ENCODE measurements at places on chromosomes 13 and 19.

GRCh38 chr19:16327911-16328823, 3.5 kb downstream of the KLF2 start:
- peak; percentile 88 for DNase-seq

DNA sequence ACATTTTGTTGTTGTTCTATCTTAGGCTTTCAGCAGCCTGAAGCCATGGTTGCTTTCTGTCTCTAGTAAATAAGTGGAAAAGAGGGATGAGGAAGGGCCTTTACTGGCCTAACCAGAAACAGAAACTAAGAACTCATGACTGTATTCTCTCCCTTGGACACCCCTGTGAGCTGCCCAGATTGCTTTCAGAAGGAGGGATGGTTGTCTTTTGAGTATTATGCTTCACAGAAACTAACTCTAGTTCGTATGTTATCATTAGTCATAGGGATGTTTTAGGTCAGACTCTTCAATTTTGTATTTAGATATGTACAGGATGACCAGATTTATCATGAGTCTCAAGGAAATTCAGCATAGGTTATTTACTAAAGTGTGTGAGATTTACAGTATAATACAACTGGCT, 17.5 kb downstream of the BORA start:
- DNase-seq: no peak

GRCh38 chr19:19409631-19410030, 4.2 kb downstream of the GATAD2A start:
- peak; percentile 29 for DNase-seq

- DNase-seq: no peak
Measured at GRCh38 chr19:35488677-35489076, 1.6 kb downstream of the KRTDAP start.

- peak; percentile 44 for DNase-seq
Measured at GRCh38 chr19:45153339-45154063, 7.3 kb downstream of the NKPD1 start.

DNA sequence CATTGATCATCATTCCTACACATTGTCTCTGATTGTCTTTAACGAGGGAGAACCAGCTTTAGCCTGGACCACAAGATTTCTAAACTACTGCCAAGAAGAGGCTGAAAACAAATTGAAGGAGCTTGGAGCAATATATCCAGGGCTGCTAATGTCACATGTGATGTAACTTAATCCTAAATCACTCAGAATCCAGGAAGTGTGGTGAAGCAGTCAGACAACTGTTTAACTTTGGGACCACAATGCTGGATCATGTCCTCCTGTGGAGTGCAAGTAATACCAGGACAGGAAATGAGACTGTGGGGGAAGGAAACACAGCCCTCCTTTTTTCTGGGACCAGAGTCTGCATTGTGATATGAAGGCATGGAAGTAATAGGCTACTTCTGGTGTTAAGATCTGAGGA, 430.2 kb downstream of the KCTD12 start:
- DNase-seq: no peak

DNA sequence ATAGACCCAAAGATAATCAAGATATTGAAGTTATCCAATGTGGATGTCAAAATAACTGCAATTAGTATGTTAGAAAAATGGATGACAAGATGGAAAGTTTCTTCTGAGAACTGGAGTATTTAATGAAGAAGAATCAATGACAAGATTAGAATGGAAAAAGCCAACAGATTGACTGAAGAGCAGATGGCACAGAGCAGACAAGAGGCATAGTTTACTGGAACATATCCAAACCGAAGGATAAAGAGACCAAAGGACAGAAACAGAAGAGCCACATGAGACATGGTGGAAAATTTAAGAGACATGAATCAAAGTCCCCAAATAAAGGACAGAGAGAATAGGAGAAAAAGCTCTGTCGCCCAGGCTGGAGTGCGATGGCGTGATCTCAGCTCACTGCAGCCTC, 89.6 kb upstream of the RXFP2 start:
- DNase-seq: no peak

- DNase-seq: no peak
Measured at GRCh38 chr13:106281426-106281825, 254.0 kb downstream of the EFNB2 start.

GRCh38 chr13:46624353-46624752, 71.4 kb downstream of the LRCH1 start:
- no peak for DNase-seq

DNA sequence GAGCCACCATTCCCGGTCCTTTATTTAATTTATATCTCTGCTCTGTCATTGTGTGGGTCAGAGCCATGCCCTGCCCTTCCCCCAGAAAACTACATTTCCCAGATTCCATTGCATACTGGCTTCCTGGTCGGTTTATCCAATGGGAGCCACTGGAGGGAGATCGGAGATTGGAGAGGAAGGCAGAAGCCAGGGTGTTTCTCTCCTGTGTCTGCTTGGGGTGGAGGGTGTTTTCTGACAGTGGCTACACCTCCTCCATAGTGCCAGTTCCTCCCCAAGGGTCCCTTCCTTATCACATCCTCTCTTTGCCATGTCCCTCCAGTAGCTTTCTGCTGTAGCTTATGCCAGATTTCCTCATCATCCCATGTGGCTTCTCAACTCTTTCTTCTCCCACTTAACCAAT, 19.0 kb downstream of the OLFM2 start:
- no peak for DNase-seq

GRCh38 chr13:111326621-111326965, 6.2 kb downstream of the TEX29 start:
- DNase-seq: no peak

- DNase-seq: no peak
Measured at GRCh38 chr13:40764587-40765403, 6.2 kb downstream of the MRPS31 start.

DNA sequence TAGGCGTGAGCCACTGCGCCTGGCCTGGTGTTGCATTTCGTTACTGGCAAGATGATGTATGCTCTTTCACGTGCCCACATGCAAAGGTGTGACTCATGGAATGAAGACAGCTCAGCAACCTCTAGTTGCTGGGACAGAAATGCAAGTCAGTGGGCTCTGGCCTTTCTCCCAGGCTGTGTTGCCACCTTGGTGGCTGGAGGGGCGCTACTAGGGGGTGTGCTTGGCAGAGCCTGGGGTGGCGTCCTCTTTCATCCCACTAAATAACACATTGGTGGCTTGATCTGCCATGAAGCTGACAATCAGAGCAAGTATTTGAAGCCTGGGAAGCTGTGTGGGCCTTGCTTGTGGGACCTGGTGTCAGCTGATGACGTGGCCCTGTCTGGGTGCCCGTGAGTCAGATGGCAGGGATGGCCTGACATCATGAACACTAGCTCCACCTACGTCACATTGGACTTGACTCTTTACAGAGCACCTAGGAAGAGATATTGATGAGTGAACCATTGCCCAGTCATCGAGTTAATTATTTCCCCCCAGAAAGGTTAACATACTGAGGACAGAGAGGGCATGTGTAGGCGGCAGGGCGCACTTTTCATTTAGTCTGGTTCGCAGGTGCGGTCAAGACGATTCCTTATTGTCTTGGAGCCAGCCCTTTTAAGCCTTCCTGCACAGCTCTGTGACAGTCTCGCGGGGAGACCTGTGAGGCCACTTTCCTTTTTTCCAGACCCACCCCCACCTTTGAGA, 154.2 kb downstream of the TM9SF2 start:
- peak; percentile 5 for DNase-seq

DNA sequence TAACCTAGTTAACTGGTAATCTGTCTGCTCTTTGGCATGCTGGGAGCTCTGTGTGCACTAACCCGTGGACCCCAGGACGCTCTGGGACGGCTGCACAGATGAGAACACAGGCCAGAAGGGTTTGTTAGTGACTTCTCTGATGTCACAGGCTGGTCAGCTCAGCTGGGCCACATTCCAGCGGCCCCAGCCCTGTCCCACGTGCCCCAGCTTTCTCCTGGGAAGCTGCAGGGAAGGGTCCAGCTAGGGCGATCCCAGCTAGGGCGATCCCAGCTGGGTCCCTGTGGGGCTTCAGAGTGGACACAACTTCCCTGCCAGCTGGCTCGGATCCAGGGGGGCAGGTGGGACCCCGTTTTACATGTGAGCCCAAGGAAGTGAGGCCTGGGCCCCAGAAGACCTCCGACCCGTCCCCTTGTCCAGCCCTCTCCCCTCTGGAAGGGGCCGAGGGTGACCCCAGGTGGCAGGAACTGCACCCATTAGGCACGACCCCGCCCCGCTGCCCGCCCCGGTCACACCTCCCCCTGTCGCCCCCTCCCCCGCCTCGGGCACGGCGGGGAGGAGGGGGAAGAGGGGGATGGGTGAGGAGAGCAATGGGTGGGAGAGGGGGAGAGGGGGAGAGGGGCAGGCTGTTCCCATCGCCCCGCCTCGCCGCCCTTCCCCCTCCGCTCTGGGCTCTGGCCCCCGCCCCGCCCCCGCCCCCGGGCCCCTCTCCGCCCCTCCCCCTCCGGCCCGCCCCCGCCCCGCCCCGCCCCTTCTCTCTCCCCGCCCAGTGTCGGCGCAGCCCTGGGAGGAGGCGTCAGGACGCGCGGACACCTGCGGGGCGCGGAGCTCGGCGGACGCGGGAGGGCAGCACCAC, 75.2 kb upstream of the MCF2L start:
- DNase-seq: peak; percentile 34

GRCh38 chr19:39054091-39054470, 21.7 kb upstream of the FBXO27 start:
- no peak for DNase-seq

DNA sequence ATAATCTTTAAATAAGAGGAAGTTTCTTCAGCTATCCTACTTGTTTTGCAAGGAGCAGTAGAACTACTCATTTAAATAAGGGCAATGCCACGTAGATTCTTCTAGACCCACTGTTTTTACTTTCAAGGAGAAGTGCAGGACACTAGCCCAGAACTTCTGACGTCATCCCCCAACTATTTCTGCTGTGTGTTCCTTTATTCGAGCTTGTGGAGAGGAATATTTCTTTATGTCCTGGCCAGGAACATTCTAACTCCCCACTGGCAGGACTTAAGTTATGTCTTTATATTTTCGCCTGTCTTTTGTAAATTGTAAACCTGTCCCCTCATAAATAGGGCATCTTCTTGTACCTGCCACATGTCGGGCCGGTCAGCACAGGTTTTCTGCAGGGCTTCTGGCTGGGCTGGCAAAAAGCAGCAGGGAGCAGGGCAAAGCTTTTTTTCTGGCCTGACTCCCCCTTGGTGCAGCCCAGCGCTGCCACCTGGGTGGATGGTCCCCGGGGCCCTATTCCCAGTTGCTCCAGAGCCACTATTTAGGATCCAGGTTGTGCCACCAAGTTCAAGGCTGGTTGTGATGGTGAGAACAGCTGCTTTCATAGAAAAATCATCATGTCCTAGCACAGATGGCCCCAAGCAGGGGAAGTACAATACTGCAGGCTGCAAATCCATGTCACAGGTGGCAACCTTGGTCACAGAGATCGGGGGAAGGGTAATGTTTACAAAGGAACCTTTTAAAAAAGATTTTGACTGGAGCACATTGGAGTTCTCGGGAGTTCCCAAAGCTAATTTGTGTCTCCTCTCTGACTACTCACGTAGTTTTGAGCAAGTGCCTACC, 1.8 kb downstream of the MBNL2 start:
- peak; percentile 51 for DNase-seq

DNA sequence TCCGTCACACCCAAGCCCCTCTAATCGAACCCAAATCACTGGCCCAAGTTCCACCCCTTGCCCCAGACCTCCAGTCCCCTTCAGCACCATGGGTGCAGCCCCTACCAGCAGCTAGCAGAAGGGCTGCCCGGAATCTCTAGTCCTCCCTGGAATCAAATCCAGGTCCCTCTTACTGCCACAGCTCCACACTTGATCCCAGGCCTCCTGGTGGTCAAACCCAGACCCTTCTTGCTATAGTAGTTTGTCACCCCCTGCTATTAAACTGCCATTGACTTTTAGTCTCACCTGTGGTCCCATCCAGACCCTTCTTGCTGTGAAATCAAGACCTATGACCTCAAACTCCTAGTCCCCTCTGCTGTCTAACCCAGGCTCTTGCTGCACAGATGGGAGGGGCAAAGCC, 8.7 kb downstream of the HIPK4 start:
- no peak for DNase-seq

GRCh38 chr13:110641055-110642015, 26.0 kb downstream of the NAXD start:
- DNase-seq: no peak

DNA sequence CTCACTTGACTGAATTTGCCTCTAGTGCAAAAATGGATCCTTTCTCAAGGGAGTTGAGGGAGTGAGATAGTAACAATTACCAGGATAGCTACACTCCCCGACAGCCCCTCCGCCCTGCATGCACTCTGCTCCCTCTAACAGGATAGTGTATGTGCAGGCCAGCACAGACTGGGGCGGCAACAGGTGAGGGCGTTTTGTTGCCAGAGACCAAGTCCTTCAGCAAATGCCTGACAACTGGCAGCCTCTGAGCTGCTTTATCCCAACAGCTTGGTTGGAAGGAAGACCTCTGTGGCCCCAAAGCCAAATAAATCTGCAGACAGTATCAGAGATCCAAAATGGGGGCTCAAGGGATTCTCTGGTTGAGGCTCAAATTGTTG, 86.6 kb downstream of the SLC7A1 start:
- DNase-seq: no peak

DNA sequence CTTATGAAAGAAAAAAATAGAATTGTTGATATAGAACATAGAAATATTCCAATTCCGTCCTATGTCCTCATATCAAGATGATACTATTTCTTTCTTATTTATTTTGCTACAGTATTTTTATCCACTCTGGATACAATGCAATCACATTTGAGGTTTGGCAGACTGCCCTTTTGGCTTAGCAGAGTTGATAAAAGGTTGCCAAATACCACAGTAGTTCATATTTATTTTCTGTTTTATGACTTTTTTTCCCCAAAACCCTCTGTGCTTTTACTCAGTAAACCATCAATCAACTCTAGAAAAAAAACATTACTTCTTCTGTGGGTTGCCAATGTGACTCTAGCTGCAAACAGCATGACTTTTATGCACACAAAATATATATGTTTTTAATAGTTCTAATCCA, 424.5 kb downstream of the PCDH9 start:
- DNase-seq: no peak

- peak; percentile 26 for DNase-seq
Measured at GRCh38 chr19:42248270-42249148, 6.1 kb upstream of the GSK3A start.

- DNase-seq: no peak
Measured at GRCh38 chr13:28584873-28585381, 74.0 kb upstream of the POMP start.

- peak; percentile 50 for DNase-seq
Measured at GRCh38 chr19:2461751-2462634, 5.2 kb upstream of the LMNB2 start.

DNA sequence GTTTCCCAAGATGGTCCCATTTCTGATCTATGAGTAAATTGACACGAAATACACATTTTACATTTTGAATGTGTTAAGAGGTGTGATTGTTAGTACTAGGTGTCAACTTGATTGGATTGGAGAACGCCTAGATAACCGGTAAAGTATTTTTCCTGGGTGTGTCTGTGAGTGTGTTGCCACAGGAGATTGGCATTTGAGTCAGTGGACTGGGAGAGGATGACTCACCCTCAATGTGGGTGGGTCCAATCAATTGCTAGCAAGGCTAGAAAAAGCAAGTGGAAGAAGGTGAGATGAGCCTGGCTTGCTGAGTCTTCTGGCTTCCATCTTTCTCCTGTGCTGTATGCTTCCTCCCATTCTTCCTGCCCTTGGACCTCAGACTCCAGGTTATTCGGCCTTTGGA, 960.7 kb upstream of the PCDH9 start:
- no peak for DNase-seq

GRCh38 chr13:29991343-29991742, 140.9 kb upstream of the UBL3 start:
- no peak for DNase-seq

Measured in CD4-positive, alpha-beta T cell treated with Interleukin-1 beta for 1 hour (primary cell).